ENCODE measurements at places on chromosomes 11 and 22.
A peak's percentile ranks its signal among the peaks of the same experiment; 100 is the strongest.

- no peak for DNase-seq
These were observed 73.2 kb upstream of the LMO2 start for GRCh38 chr11:33965032-33965431.

GRCh38 chr11:1202776-1203504 lies 19.9 kb upstream of the MUC5B start:
- DNase-seq, result no peak

DNA sequence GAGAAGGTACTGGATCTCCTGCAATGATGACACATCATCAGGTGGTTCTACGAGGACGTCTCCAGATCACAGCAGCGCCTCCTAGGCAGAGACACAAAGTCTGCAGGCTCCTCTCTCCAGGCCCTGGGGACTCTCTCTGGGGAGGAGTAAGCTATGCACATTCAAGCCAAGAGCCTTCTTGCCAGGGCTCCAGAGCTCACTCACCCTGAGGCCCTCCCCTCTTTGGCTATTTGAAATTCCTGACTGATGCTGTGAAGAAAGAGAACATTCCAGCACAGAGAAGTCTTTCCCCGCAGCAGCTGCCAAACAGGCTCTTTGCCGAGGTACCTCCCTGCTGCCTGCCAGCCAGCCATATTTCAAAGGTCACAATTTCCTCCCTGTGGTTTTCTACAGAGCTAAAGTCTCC lies 204.9 kb downstream of the CSNK2A3 start:
- no peak for DNase-seq

- DNase-seq, result no peak
These were observed 283.0 kb downstream of the DDX10 start for GRCh38 chr11:108947654-108948570.

GRCh38 chr11:86418917-86419316 lies 44.2 kb downstream of the CCDC81 start:
- no peak for DNase-seq

DNA sequence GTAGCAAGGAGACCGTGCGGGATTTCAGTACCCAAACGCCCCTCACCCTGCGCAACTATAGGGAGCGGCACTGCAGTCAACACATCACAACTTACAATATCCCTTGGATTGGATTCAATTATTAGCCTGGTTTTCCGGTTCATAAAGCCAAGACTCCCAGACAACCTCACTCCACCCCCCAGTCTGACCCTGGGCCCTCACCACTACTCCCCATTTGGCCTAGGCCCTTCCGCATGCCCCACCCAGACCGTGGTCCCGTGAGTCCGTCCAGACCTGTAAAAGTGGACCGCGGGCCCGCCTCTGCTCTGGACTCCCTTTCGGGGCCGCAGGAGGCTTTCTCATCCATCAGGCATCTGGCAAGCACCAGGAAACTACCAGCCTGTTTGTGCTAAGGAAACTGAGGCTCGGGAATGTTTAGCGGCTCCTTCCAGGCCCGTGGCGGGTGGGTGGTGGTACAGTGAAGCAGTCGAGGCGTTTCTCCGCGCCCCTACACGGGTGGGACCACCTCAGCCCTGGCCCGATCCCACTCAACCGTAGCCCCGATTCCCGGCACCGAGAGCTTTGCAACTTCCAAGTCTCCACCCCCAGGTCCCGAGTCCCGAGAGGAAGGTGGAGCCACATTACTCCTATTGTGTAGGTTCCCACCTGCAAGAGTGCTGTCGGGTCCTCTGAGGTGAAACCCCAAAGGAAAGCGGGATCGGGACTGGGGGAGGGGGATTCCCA lies 679 bp upstream of the DPP3 start:
- DNase-seq, result no peak

GRCh38 chr22:23104187-23104971 lies 34.1 kb downstream of the GNAZ start:
- no peak for DNase-seq

- DNase-seq, result no peak
These were observed 29.4 kb downstream of the LRP5 start for GRCh38 chr11:68341557-68342458.

DNA sequence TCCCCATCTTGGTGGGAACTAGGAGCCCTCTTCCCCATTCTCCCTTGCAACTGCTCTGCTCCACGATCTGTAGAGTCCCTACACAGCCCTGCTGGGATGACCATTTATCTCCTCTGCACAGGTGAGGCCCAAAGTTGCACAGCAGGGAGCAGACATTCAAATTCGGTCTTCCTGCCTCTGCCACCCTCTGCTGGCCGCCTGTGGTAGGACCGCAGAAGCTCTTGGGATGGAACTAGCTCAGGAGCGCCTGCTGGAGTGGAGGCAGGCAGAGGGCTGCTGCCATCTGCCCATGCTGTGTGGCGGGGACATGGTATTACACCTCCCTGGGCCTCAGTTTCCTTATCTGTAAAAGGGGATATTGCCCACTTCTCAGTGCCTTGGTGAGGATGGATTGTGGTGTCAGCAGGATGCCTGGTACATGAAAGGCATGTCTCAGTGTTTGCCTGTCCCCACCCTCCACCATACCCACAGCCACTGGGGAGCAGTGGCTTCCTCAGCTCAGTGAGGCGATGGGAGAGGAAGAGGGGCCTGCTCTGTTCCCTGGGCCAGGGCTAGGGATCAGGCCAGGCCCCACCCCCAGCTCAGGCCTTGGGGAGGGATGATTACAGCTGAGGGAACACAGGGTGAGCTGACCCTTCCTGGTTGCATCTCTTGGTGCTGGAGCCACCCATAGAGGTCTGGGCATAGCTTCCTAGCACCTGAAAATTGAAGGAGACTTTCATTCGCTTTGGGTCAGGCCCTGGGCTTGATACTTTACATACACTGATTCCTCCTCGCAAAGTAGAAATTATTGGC lies 11.3 kb upstream of the OMP start:
- DNase-seq, result no peak

DNA sequence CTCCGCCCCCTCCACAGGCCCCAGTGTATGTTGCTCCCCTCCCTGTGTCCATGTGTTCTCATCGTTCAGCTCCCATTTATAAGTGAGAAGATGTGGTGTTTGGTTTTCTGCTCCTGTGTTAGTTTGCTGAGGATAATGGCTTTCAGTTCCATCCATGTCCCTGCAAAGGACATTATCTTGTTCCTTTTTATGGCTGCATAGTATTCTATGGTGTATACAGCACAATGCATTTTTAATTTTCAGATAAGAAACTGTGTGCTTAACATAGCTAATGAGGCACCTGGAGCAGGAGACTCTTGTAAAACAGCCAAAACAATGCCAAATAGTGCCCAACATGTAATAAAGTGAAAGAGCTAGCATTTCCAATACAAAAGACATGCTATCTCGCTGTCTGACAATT lies 21.8 kb downstream of the ALG9 start:
- DNase-seq, result no peak

DNA sequence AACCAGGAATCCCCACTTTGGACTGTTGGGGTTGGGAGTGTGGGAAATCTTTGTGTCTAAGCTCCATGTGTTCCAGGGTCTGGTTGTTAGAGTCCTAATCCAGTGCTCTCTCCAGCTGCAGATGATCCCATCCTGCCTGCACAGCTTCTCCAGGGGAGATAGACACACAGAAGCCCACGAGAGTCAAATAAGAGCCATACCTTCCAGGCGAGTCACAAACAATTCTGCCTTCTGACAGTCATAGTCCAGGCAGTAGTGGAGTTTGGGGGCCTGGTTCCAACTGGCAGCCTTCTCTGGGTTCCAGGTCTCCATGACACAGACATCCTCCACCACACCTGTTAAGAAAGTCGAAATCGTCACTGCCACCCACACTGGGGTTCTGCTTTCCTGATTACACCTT lies 32.1 kb downstream of the SYT13 start:
- no peak for DNase-seq

- DNase-seq, result peak; percentile 22
These were observed at the start of gene RASSF10 for GRCh38 chr11:13008625-13009475. RASSF10 (plus strand) TSS chr11:13009316; CDS start chr11:13009577, 261 bp downstream.

DNA sequence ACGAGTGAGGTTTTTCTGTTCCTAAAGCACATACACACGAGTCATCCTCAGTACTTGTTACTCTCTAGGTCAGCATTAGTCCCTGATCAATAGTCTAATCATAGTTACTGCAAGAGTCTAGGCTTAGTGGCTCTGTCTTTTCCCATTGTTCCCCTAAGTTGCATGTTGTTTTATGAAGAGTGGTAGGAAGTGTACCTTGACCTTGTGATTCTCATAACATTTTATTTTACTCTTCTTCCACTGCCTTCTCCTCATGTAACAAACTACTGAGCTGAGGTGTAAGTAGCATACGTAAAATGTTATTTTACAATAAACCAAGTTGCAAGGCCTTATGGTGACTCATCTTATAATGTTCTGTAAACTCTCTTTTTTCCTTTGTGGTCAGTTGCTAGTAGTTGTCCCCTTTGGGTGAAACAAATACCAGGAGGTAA lies 15.0 kb downstream of the METTL15 start:
- no peak for DNase-seq

DNA sequence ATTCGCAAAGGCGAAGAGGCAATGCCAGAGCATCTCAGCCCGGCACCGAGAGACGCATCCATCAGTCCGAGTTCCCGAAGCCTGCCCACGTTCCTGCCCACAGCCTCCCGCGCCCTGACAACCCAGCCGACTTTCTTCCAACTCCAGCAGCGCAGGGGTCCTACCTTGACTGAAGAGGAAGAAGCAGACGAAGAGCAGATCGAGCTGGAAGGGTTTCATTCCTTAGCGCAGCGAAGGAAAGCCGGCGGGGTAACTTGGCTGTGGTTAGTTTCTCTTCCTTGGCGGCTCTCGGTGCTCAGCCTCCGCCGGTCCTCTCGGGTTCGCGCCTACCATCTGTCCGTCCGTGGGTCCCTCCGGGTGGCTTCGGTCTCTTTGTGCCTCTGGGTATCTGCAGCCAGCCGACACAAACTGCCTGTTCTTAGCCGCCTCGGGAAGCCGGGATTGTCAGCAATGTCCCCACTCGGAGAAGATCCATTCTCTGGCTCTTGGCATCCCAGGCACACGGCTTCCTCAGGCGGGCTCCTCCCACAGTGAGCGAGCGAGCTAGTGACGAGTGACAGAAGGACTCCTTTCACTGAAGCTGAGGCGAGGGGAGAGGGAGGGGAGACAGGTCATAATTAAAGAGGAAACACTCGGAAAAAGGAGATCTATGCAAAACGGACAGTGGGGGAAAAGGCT lies at the start of gene KIRREL3:
Gene KIRREL3, minus strand, starts transcription at position 480 of the 678 bp plus-strand sequence.
- no peak for DNase-seq

DNA sequence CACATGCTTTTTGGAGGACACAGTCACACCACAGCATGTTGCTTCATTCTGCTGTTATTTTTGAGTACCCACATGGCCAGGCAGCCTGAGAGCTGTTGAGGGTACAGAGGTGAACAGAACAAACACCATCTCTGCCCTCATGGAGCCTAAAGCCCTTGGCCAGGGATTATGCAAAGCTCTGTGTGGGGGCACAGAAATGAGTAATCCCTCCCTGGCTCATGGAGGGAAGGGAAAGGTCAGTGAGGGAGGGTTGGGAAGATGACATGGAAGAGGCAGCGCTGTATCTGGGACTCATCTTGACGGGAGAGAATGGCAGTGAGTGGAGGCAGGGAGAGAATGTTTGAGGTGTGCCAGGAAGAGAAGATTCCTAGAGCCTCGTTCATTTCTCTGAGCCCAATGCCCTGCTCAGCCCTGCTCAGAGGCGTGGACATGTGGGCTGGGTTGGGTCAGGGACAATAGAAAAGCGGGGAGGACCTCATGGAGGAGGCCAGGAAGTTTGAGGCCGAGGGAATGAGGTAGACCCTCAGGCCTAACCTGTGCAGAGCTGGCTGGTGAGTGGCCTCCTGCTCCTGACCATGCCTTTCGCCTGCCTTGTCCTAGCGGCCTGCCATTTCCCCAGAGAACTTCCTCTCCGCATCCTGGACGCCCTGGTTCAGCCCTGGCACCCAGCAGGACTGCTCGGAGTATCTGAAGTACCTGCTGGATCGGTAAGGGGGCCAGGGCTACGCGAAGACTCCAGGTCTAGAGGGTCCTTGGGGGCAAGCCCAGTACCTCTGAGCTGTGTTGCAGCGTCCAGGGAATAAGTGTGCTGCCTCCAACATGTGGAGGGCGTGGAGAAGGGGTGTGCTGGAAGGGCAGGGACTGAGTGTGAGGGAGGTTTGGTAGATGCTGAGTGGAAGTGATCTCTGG lies 19.8 kb downstream of the USP35 start:
- DNase-seq, result no peak

DNA sequence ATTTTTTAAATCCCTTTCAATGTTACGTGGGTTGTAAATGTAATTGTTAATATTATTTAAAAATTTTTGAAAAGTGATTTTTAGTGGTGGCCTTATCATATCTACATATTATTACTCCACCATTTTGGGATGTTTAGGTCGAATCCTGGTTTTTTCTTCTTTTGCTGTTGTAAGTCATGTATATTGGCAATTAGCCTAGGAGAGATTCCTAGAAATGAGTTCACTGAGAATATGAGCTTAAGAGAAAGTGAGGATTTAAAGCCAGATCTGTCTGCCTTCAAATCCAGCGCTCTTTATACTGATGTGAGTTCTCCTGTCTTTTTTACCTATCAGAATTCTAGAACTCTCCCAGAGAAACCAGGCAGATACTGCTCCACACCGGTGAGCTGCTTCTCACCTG lies 56.1 kb downstream of the PTPRJ start:
- DNase-seq, result no peak

GRCh38 chr11:92149996-92150395 lies 74.6 kb upstream of the FAT3 start:
- DNase-seq, result no peak

GRCh38 chr11:78253797-78254196 lies 65.1 kb downstream of the USP35 start:
- DNase-seq, result no peak

DNA sequence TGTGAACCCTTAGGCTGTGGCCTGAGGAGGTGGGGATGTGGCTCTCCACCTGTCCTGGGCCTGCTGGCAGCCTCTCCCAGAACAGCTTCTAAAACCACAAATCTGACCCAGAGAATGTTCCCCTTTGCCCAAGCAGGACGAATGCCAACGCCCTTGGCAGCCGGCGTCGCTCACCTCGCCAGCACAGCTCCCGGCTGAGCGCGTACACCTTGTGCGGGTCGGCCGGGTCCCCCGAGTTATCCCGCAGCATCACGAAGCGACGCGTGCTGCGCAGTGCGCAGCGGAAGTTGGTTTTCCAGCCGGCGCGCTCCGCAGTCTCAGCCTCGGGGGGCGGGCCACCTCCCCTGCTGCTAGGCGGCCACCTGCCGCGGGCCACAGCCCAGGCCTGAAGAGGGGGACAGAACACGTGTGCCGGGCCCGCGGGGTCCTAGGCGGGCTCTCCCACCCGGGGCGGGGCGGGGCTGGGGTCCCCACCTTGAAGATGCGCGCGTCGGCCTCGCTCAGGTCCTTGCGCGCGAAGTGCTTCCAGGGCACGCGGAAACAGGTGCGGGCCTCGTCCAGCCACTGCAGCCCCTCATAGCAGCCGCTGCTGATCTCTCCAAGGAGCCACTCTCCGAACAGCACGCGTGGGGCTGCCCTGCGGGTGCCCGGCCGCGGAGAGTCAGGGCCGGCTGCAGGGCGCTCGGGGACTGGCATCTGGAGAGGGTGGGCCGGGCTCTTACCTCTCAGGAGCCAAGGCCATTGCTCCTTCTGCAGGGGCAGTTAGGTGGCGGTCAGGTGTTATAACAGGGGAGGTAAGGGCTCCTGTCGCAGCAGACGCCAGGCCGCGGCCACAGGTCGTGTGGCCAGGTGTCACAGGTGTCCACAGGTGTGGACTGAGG lies 887 bp downstream of the IRF7 start:
- no peak for DNase-seq

- DNase-seq, result no peak
These were observed 268.6 kb downstream of the TMEM135 start for GRCh38 chr11:87306262-87306851.
